T-helper 17 cell (primary cell): ENCODE measurements at places on chromosomes 5 and 9.

GRCh38 chr5:148682058-148683026 is 28.0 kb upstream of the HTR4 start:
- DNase-seq = no peak

DNA sequence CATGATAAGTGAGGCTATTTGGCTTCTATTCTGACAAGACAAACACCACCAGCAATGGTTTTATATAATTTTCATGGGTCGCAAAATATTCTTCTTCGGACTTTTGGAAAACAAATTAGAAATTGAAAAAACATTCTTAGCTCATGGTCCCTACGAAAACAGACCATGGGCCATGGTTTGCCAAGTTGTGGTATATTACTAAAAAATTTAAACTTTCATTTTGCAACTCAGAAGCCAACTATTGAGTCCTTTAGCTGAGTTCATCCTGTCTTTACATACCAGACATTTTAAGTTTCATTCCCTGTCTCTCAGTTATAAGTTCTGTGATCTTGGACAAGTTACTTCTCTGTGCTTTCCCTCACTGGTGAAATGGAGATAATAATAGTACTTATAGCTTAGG is 198.1 kb downstream of the CSNK1G3 start:
- no peak for DNase-seq

DNA sequence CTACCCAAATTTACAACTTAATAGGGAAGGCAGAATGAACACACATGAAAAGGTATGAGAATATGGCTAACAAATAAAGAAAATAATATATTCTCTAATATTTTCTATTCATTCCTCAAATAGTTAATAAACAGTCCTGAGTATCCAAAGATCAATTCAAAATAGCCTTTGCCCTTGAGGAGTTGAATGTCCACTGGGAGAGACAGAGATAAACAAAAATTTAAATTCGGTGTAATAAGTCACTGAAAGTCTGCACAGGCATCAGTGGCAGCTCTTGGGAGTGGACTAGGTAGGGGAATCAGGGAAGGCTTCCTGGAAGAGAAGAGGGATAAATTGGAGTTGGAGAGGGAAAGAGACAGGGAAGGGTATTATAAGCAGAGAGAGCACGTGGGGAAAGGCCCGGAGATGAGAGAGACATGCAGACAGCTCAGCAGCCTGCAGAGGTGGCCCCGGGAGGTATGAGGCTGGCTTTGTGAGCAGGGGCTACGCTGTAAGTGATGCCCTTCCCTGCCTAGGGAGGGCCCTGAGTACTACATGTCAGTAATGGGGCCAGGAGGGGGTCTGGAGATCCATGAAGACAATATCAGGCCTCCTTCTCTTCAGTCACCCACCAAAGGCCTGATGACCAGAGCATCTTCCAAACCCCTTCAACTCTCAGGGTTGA is 137.1 kb downstream of the PDE8B start:
- DNase-seq = no peak

GRCh38 chr9:10612641-10613398 is at the start of gene PTPRD:
PTPRD (minus strand) TSS chr9:10613002.
- no peak for DNase-seq

- DNase-seq = no peak
Observed at GRCh38 chr9:7777771-7778170, 21.8 kb downstream of the DMAC1 start.

DNA sequence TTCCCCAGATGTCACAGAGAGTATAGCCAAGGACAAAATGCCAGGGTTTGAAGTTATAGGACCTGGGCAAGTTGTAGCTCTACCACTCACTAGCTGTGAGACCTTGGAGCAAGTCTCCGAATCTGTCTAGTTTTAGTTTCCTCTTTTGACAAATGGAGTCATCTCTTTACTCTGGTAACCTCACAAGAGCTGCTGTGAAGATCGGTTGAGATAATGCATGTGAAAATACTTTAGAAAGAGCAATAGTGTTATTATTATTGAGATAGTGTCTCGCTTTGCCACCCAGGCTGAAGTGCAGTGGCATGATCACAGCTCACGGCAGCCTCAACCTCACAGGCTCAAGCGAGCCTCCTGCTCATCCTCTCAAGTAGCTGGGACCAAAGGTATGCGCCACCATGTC is 117.9 kb upstream of the NR5A1 start:
- DNase-seq = no peak

DNA sequence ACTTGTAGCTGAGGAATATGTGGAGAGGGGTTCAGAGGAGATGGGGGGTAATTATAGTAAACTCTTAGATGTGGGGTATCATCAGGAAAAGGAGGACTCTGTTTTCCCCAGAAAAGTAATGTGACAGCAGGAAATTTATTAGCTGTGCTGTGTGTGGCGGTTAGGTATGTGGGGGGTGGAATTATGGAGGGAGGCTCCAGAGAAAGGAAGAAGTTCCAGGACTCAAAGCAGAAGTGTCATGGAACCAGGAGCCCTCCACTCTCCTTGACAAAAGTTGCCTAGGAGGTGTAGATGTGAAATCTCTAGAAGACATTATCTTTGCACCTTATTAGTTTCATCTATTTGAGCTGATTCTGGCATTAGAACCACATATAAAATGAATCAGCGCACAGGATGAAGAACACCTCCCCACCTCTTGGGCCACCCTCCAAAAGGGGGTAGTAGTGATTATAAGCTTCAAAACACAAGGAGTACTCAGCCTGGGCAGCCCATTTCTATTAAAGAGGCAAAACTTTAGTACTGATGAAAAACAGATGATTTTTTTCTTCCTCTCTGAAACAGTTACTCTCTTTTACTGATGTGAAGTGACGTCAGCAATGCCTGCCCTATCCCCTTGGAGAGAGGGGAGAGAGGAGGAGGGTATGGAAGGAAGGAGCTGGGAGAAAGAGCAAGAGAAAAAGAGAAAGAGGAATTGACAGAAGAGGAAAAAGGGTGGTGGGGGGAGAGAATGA is 18.2 kb downstream of the NR2F1 start:
- DNase-seq = no peak

DNA sequence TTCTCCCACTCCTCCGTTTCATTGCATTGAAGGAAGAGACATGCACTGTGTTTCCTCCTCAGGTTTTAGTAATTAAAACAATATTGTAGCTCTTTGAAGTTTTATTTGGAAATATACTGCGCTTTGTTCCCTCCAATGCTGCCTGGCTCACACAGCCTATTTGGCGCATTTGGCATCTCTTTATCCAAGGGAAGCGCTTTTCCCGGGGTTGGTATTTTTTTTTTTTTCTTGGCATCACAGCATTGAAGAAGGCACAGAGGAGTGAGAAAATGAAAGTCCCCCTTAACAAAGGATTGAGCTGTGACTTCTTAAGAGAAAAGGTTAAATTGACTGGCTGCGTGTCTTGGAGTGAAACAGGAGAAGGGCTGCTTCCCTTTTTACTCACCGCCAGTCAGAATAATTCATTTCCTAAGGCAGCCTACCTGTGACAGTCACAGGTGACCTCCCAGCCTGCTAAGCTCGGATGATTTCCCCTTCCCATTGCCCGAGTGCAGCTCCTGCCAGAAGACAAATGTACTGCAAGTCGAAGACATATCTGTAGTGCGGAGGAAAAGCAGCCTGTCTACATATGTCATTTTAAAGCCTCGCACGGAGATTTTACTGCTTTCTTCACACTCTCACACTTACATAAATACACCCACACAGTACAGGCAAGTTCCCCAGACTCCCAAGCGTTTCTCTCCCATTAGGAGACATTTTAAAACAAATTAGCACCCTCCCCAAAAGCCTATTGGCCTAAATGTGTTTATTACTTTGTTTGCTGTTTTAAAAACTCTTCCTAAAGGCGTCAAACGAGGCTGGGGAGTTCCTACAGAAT is 665.5 kb upstream of the ZNF608 start:
- no peak for DNase-seq

DNA sequence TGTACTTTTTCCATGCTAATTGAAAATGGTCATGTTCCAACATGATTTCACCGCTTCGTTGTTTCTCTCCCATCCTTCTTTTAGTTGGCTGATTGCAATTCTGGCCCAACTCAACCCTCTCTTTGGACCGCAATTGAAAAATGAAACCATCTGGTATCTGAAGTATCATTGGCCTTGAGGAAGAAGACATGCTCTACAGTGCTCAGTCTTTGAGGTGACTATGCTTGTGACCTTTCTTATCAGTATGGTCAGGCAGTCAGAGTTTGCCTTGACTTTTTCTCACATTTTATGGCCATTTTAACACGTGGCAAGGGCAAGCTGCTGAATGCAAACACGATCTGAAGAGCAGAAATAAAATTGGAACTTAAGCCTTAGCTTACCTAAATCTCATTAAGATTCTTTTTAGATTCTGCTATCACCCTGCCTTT is 36.0 kb upstream of the CREBRF start:
- DNase-seq = no peak
